ENCODE measurements at places on chromosomes 7 and 10.

GRCh38 chr7:1548438-1548831 is 7.6 kb downstream of the TMEM184A start:
- no peak for DNase-seq

DNA sequence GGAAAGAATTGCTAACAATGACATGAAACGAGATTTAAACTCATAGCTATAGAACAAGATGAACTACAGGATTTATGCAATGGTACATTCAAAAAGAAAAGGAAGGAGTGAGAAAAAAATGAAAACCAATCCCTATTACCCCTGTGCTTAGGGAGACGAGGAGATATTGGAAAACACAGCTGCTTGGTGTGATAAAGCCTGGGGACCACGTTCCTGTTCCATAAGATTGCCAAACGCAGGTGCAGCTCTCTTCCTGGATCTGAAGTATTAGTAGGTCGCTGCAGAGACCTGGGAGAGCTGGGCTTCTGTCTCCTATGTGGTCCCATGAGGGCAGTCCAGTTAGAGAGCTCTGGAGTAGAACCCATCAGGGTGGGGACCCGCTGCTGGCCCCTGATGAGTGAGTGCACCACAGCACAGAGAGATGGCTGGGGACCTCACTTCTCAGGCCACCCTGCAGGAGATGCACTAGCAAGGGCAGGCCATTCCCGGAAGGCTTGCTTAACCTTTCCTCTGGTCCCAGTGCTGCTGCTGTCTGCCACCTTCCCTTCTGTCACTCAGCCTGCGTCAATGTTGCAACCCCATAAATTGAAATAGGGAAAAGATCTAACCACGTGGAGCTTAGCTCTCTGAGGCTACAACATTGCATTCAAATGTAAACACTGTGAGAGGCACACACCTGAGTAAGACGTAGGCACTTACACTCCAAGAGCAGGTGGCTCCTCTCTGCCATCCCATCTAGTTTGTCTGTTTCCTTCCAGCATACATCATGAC is 57.9 kb downstream of the MTPN start:
- DNase-seq = no peak

GRCh38 chr10:80642661-80643060 is 105.0 kb downstream of the SH2D4B start:
- DNase-seq = no peak

DNA sequence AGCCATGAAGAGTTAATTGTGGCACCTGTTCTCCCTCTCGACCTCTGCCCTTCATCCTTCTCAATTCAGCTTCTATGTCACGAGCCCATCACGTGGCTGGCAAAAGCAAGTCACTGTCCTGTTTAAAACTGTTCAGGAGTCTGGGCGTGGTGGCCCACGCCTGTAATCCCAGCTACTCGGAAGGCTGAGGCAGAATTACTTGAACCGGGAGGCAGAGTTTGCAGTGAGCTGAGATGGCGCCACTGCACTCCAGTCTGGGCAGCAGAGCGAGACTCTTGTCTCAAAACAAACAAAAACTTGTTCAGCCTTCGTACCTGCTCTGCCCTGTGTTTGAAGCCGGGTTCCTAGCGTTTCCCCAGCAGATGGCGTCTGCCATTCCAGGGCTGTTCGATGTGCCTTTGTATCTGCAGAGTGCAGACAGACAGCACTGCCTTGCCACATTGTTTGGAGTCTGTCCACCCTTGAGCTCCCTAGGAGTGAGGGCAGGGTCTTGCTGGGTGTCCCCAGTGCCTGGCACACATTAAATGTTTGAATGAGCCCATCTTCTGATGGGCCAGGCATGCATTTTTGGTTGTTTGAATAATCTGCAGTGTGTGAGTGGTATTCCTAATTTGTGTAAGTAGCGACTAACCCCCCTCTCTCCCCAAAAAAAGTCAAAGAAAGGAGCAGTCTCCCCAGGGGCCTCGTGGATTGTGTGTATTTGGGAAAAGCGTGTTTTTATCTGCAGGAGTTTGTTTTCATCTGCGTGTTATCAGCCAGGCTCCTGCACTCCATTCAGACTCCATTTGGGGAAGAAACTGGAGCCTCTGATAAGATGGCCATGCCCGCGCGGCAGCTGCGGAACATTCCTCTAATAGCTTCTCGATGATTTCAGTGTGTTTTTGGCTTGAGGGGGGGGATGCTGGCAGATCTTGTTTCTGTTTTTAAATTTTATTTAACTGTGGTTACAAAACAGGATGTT is 61.2 kb downstream of the DNAJB6 start:
- DNase-seq = no peak

GRCh38 chr7:90563286-90563685 is 32.8 kb upstream of the CDK14 start:
- no peak for DNase-seq

GRCh38 chr10:125154529-125154928 is 5.8 kb downstream of the CTBP2 start:
- no peak for DNase-seq

- no peak for DNase-seq
Observed at GRCh38 chr7:140990193-140990962, 24.4 kb downstream of the MRPS33 start.

- DNase-seq = no peak
Observed at GRCh38 chr7:123999703-124000102, 33.2 kb downstream of the TMEM229A start.

DNA sequence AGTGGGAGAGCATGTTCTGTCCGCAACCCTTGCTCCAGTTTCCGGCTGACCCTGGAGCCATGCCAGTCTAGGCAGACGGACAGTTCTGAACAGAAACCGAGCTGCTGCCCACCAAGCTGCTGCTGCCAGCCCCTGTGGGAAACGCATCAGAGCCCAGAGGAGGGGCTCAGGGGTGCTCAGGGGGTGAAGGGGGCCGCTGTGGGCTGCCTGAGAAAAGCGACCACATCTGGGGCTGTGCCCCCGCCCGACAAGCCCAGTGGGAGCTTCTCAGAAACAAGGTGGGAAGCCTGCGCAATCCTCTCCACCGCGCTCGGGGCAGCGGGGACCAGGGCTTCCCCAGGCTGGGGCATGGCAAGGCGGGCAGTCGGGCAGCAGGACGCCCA is 38.8 kb upstream of the CFAP46 start:
- DNase-seq = no peak

DNA sequence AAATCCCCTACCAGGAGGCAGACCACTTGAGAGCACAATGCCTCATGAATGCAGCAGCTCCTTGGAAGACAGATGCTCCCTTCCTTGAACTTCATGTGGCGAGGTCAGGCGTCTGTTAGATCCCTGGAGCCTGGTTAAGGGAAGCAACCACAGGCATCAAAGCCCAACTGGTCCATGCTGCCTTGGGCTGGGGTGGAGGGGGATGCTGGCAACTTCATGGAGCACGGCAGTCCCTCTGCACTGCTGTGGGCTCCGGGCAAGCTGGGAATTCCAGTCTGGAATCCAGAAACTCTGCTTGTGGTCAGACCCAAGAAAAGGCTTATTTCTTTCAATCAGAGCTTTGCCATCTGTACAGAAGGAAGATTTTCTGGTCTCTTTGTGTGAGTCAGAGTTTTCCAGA is 130.4 kb downstream of the PFKFB3 start:
- DNase-seq = no peak

DNA sequence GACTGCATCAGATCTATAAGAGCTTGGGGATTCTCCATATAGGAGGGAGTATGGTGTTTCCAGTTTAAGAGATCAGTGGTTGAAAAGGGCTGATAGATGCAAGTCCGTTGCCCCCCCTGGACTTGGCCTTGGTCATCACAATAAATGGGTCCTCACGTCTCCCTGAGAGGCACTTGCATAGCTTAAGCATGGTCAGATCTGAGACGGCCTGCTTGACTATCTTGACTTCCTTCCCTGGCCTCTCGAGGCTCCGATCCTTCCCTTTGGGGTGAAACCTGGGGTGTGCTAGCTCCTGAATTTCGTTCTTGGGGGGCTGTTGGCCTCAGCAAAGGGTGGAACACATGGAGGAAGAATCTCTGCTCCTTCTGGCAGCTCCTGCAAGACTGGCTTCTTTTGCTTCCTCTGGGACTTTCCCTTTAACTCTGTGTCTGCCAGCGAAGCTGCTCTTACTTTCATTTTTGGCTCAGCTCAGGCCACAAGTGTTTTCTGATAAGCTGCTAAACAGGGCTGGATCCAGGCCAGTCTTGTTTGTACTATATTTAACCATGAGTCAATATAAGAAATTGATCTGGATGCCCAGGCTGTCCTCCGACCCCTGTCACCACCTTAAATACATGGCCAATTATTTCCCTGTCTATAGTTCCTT is 11.2 kb upstream of the ZNF485 start:
- DNase-seq = no peak

GRCh38 chr10:78577712-78578111 is 491.1 kb upstream of the ZMIZ1 start:
- no peak for DNase-seq

DNA sequence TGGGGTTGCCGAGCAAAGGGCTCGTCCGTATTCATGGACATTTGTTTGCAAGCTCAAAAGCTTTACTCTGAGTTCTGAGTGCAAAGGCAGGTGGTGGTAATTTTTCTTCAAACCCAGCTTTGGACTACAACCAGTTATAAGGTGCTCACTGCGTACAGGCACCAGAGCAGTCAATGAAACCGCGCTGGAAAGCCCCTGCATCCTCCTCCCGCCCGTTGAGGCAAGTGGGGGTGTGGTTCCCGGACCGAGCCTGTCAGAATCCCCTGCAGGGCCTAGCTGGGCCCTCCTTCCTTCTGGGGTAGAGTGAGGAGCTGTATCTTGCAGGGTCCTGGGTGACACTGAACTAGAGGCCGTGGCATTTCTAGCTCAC is 22.3 kb downstream of the AMZ1 start:
- peak; percentile 61 for DNase-seq

DNA sequence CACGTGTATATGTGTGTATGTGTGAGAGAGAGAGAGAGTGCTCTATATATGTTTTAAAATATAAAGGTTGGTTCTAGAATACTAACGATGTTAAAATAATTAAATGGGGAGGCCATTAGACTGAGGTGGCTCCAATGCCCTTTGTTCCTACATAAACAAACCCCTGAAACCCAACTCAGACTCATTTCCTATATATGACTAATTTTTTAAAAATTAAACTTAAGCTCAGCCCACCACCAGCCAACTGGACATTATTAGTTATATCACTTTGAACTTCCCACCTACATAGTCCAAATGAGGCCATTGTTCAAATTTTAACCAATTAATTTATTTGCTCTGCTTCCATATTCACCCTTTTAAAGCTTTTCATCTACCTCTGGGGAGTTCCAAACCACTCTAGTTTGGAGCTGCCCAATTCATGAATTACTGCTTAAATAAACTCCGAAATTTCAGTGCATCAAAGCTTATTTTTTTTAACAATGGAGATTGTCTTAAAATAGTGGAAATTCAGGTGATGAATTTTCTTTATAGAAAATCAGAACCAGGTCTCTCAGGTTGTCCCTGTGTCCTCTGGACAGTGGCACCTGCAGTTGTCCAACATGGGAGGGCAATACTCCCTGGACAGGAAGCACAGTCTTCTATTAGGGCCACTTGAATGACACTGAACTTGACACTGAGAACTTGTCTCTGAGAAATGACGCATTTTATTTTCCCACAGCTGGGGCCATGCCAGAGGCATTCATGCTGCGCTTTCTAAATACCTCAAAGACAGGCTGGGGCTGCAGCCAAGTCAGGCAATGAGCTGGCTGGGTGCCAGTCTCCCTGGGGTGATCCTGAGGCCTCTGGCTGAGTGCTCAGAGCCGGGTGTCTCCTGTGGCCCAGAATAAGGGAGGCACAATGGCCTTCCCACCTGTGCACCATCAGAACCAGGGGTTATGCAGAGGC is 109.5 kb upstream of the TMEM72 start:
- no peak for DNase-seq

- no peak for DNase-seq
Observed at GRCh38 chr7:43674559-43675436, 54.5 kb downstream of the COA1 start.

DNA sequence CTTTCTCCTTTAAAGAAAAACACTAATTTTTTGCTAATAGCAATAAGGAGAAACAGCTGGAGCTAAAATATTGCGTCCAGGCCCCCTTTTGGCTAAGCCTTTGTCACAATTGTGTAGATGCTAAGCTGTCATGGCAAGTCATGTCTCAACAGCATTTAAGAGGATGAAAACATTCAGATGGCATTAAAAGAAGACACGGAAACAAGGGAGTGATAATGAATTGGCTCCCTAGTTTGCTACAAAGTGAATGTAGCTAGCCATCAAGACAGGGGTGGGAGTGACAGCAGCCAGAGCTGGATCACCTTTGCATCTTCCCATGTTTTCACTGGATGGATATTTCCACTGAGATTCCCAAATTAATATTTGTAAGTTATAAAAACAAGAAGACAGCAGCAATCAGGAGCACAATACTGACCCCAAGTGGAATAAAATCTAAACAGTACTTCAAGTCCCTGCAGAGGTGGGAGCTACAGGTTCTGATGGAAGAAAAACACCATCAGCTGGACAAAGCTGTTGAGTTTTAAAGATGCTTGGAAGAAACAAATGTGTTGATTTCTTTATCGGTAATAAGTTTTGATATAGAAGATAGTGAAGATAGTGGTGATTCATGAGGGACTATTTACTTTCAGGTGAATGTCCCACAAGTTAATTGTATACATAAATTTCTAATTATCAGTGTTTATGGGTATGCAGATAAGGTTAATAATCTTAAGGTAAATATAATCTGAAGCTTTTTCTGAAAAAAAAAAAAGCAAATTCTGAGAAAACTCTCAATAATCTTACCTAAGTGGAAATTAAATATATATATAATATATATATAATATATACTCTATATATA is 129.4 kb downstream of the SLC16A9 start:
- no peak for DNase-seq

- DNase-seq = no peak
Observed at GRCh38 chr10:35731828-35732227, 89.7 kb upstream of the FZD8 start.

DNA sequence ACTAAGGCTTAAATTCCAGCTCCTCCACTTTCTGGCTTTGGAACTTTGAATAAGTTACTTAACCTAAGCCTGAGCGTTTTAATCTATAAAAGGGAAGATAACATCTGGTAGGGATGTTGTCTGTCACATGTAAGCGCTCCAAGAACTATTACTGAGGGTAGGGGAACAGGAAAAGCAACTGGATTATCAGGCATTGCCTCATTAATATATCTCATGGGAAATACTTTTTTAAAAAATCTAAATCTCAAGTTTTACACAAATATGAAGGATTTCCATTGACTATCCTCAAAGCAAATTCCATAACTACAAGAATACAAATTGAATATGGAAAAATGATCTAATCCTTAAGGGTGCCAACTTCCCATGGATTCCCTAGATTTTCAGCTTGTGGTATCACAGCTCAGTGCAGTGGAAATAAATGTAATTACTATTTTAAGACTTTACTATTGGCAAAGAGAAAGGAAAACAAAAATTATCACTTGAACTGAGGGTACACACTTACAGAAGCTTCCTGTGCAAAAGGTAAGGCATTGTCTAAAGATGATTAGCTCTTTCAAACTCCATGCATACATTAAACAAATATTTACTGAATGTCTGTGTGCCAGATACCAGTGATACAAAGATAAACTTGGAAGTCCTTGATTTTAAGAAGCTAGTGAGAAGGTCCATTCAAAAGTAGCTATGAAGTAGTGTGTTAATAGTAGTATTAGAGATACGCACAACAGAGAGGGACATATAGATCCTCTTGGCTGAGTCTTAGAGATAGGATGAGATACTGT is 38.4 kb downstream of the NT5C2 start:
- no peak for DNase-seq

All from T follicular helper cell (primary cell).